ENCODE measurements at places on chromosomes 4 and X.
A peak's percentile ranks its signal among the peaks of the same experiment; 100 is the strongest.

GRCh38 chr4:87620086-87620485 is 11.8 kb downstream of the DSPP start:
- no peak for DNase-seq

DNA sequence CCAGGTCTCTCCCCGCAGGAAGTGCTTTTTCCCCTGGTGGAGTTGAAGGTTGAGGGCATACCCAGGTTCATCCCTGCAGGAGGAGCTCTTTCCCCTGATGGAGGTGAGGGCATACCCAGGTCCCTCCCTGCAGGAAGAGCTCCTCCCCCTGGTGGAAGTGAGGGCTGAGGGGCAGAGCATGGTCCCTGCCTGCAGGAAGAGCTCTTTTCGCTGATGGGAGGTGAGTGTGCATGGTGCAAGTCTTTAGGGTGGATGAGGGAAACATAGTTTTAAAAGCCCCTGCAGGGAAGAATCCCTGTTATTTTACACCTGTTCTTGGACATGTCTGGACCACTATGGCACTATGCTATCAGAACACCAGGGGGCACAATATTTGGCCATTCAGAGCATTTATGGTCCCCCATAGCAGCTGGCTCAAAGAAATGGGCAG is 43.7 kb upstream of the PUDP start:
- no peak for DNase-seq

DNA sequence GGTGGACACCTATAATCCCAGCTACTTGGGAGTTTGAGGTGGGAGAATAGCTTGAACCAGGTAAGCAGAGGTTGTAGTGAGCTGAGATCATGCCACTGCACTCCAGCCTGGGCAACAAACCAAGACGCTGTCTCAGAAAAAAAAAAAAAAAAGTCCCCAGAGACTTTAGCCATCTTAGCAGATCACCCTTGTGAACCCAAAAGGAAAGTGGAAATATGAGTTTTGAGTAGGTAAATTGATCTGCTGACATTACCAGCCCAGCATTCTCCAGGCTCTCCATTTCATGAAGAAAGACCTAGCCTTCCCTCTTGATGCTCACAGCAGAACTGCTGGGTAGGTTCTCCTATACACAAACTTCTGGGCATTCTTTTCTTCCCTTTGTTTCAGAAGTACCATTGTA is 24.5 kb upstream of the HNRNPD start:
- no peak for DNase-seq

GRCh38 chr4:34250562-34250961 is 1993.8 kb downstream of the ARAP2 start:
- no peak for DNase-seq

DNA sequence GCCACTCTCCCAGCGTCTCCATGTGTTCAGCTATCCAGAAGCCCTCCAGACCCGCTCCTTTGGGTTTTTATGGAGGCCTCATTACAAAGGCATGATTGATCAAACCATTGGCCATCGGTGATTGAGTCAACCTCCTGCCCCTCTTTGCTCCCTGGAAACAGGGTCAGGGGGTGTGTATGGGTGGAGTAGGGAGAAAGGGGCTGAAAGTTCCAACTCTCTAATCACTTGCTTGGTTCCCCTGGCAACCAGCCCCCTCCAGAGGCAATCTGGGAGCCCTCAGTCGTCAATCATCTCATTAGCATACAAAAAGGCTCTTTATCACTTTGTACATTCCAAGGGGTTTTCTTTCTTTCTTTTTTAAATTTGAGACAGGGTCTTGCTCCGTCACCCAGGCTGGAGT is 2.3 kb downstream of the TRIM2 start:
- DNase-seq = no peak

- no peak for DNase-seq
Observed at GRCh38 chr4:150268444-150268843, 190.2 kb downstream of the DCLK2 start.

DNA sequence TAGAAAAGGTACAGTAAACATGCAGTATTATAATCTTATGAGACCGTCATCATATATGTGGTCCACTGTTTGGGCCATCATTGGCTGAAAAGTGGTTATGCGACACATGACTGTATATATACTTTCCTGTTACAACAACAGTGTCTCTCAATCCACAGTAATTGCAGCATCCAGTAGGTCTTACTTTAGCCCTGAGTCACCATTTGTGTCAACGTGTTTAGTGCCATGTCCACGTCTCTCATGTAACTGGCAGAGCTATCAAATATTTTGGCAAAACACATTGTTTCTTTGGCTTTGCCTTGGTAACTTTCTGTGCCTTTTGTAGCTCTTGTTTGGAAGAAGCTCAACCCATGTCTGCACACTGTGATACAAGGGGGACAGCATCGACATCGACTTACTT is 73.8 kb downstream of the CD38 start:
- DNase-seq = no peak

DNA sequence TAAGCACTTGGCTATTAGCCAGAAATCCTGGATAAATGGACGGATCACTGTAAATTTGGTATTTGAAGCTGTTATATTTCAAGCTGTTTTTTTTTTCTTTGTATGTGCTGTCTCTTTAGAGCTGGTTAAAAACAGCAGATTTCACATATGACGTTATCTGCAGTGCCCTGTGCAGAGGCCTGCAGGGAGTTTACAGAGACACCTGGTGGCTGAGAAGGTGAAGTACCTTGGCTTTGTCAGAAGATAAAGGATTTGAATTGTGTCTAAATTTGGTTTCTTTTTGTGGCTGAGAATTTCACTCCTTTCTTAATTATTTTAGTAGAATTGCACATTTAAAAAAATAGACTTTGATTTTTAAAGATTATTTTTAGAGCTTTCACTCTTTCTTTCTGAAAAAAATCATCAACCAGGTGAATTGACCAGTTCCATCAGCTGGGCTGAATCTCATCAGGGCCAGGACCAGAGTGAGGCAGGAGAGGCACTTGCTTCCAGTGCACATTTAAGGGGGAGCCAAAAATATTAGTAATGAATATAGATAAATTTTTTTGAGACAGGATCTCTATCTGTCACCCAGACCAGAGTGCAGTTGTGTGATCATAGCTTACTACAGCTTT is 9.6 kb upstream of the CHRNA9 start:
- peak; percentile 32 for DNase-seq

Measured in NCI-H187 treated with DMSO at 0.1 percent for 48 hours (cell line).